Esophagus muscularis mucosa (tissue), 4 donors: ENCODE measurements at places on chromosomes 5 and 9. TPM values are rescaled to one million over a fixed set of nuclear protein-coding genes. Genes with fewer than 3 reads are reported as not detected.

- no peaks in the 10 kb centered on the region for H3K27me3 ChIP-seq
- DNase-seq: no peak
- no peak overlapping the region for H3K27ac ChIP-seq
- H3K4me3 ChIP-seq: no peak overlapping the region
These were observed 10.5 kb upstream of the B4GALT1 start for GRCh38 chr9:33177639-33178038.

GRCh38 chr5:175773534-175774070 is 97.8 kb upstream of the CPLX2 start:
- peaks cover 16% of the 10 kb centered on the region for H3K27me3 ChIP-seq
- no peaks in the 10 kb centered on the region for H3K36me3 ChIP-seq
- H3K27ac ChIP-seq: no peak overlapping the region

- no peak for DNase-seq
- H3K27ac ChIP-seq: no peak overlapping the region
- no peaks in the 10 kb centered on the region for H3K36me3 ChIP-seq
- peaks cover 4% of the 10 kb centered on the region for H3K4me1 ChIP-seq
- H3K27me3 ChIP-seq: no peaks in the 10 kb centered on the region
These were observed 11.2 kb downstream of the RCL1 start for GRCh38 chr9:4803670-4804530.

- DNase-seq: no peak
- H3K27me3 ChIP-seq: no peaks in the 10 kb centered on the region
- no peak overlapping the region for H3K4me3 ChIP-seq
- H3K36me3 ChIP-seq: peaks cover 26% of the 10 kb centered on the region
- peaks cover 76% of the 10 kb centered on the region for H3K4me1 ChIP-seq
- H3K27ac ChIP-seq: peak overlapping the region; percentile 88
These were observed 94.5 kb downstream of the PLPP1 start for GRCh38 chr5:55440188-55440646.

PCDHB13 gene
- total RNA-seq: 4.3 TPM

BHMT gene
- total RNA-seq: 4.8 TPM

HDAC3 gene
- 44.0 TPM for total RNA-seq

ECM2 gene
- total RNA-seq: 8.1 TPM

SEMA6A gene
- total RNA-seq: 20.9 TPM
